NCI-H187 (cell line): ENCODE measurements at places on chromosomes 16 and 17.
A peak's percentile ranks its signal among the peaks of the same experiment; 100 is the strongest.

DNA sequence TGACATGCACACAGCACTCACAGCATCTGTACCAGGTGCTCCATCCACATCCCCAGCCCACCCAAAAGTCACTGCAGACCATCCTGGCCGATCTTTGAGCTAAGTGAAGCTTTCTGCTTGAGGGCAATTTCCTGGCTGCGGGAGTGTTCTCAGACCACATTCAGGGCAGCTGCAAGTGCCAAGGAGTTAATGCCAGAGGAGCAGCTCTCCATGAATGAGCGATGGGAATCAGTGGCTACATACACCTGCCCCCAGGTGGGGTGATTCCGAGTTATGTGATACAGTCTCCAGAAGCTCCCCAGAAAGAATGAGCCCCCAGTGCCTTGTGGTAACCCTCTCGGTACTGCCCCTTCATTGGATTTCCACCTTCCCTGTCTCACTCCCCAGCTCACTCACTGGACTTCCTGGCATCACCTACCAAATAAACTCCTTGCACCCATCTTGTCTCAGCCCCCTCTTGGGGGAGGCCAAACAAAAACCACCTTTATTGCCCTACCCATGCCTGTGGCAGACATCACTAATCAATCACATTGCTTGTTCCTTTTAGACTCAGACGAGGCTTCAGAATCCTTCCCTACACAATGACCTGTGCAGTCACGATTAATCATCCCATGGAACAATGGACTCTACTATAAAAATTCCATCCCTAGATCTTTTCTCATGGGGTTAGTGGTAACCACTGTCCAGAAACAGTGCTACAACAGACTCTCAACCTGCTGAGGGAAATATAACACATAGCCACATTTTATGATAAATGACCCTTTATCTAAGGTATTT lies 121.1 kb downstream of the IRX5 start:
- no peak for DNase-seq

DNA sequence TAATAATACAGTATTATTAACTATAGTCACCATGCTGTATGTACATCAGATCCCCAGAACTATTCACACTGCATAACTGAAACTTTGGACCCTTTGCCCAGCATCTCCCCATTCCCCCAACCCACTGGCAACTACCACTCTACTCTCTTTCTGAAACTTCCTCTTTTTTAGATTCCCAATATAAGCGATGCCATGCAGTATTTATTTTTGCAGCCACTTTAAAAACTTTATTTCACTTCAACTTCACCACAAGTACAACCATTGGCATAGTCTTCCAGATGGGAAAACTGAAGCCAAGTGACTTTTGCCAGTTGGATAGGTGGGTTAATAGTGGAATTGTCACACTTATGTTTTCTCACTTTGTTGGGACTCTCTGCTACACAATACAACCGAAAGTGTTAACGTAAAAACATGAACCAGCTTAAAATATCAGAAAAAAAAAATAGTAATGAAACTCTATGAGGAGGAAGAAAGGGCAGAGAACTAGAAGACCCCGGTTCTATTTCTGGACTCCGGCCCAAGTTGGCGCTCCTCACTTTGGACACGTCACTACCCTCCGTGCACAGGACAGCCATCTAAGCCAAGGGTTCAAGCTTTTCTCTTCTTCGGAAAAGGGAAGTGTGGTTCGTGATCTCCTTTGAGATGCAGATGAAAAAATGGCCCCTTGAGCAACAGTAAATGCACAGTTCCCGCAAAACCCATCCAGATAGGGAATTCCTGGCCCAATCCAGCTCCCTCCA lies 743 bp downstream of the SHCBP1 start:
- no peak for DNase-seq

- no peak for DNase-seq
Measured at GRCh38 chr17:16085066-16085699, 85.6 kb downstream of the TTC19 start.

DNA sequence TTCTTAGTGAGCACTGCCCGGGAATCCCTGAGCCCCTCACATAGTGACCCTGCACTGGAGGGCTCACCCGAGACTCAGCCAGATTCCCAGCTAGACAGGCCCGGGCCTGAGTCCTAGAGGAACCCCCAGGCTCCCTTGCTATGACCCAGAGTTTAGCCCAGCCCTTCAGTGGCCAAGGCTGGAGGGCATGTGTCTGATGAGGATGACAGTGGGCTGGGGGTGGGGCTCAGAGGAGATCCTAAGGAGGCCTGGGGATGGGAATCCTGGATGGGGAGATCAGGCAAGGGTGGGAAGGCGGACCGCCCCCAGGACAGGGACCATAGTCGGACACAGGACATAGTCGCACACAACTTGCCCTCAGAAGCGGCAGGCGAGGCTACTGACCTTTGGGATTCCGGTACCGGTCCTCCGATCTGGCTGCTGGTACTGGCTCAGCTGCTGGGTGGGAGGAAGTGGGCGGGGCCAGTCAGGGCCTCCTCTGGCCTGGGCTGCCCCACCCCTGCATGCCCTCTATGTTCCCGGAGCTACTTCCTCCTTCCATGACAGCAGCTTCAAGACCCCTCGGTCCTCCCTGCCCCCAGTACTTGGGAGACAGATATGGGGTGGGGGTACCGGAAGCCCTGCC lies 1.1 kb downstream of the CD79B start:
- no peak for DNase-seq

GRCh38 chr16:70701998-70702397 lies 16.1 kb upstream of the MTSS2 start:
- no peak for DNase-seq

DNA sequence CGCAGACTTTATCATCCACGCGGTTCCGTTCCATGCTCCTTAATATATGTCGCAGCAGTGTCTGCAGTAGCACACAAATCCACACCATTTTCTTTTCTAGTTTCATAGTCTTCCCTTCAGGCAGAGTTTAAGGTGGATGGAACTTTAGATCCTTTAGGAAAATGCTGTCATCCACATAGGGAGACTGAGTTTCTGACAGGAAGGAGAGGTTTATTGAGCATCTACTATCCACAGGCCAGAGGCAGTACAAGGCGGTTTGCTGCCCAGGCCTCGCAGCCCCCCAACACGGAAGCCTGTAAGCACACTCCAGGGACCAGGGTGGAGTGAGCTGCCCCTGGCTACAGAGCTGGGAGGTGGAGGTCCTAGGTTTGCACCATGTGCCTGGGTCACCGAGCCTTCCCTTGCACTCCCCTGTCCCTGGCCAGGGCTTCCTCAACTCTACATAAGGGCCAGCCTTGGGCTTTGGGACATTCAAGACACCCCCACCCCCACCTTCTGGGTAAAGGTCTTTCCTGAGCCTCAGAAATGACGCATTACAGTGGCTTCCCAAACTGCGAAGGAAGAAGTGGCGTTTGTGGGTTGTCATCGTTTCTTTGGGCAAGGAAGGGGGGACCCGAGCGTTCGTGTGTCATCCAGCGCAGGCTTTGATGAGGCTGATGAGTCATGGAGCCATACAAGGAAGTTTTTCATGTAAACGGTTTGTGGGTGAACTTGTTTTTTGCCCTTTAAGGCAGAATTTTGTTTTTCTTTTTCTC lies 146.5 kb upstream of the PLCG2 start:
- no peak for DNase-seq

- peak; percentile 76 for DNase-seq
Measured at GRCh38 chr17:35257208-35257659, 14.4 kb downstream of the SLFN5 start.

- DNase-seq = no peak
Measured at GRCh38 chr16:72997141-72997542, 50.8 kb downstream of the ZFHX3 start.

DNA sequence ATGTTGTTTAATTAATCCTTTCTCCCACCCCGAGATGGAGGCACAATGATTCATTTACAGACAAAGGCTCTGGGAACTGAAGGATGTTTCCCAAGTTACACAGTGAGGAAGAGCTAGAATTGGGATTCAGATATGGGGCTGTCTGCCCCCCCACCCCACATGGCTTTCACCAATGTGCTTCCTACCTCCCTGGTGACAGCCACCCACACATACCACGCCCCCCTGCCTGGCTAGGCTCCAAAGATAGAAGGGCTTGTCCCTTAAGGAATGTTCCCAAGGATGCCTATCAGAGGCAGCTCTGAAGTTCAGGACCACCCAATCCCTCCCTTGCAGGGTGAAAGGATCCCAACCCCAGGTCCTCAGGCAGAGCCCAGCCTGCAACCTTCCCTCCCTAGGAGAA lies 32.9 kb downstream of the CFAP20 start:
- no peak for DNase-seq

DNA sequence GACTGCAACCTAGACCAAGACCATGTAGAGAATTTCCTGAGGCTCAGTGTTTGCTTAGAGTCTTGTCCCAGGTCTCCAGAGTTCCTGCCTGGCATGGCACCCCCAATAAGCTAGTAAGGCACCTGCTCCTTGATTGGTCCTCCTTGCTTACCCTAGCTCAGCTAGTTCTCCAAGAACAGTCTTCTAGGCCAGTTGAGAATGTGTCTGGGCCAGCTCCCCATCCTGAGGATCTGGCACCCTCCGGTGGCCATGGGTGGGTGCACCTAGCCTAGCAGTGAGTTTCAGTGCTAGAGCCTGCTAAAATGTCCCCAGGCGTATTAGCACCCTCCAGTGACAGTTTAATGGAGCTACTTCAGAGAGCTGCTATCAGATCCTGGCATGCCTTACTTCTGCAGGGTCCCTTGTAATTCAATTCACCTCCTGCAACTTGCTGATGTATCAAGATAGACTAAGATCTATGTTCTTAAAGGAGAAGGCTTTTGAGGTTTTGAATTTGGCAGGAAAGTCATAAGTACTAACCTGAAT lies 44.4 kb upstream of the MED13 start:
- DNase-seq = no peak

GRCh38 chr17:28985950-28986713 lies 19.7 kb downstream of the SEZ6 start:
- peak; percentile 27 for DNase-seq

- no peak for DNase-seq
Measured at GRCh38 chr17:64343833-64344637, 46.6 kb downstream of the PECAM1 start.

DNA sequence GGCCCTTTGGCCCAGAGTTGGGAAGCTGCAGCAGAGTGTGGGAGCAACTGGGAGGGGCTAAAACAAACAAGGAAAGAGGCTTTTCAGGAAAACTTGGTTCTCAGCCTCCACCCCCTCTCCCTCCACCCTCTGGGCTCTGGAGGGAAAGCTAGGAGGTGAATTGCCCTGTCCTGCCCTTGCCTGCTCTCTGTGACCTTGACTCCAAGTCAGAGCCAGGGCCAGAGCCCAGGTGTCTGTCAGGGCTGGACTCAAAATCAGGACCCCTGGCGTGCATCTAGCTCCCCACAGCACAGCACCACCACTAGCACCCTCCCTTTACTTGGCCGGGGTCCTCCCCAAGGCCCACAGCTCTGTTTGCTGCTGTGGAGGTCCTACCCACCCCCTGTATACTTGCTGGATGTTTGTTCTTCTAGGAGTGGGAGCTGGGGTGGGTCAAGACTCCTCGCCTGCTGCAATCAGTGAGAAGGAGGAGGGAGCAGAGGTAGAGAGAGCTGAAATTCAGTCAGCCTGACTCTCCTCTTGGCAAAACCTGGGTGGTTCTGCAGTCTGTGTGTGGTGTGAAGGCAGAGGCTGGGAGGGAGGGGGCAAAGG lies 2.8 kb upstream of the NR1D1 start:
- DNase-seq = no peak

- DNase-seq = no peak
Measured at GRCh38 chr17:79090443-79091225, 16.0 kb downstream of the ENGASE start.

DNA sequence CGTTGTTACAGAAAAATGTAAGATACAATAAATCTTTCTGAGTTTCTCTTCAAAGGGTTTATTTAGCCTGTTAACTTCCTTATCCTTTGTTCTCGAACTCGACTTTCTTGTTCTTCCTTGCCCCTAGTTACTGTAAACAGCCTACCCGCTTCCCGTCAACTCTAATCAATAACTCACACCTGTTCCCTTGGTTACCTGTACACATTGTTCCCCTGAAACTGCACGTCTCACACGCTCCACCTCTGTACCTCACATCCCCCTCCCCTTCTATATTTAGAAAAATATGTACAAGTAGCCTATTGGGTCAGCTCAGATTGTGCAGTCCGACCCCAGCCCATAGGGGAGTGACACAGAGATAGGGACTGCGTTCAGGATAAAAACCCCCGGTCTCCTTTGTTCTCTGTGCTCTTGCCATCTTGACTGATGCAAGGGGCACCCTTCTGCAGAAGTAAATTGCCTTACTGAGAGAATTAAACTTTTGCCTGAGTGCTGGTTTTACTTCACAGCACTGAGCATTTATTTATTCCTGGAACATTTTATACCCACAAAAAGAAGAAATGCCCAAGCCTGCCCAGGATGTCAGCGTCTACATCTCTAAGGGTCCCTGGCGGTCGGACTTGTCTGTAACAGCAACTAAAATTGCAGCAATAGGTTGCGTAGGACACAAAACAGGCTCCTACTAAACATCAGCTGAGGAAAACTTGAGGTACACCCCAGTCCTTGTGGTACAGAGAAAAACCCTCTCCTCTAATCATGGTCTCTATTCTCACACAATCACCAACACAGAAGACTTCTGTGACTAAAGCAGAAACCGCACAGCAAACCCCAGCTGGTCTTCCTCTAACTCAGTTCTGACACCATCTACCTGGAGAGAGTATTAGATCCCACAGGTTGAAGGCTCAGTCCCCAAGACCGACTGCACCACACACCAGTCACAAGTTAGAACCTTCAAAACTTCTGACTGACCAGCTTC lies 11.3 kb downstream of the WDR45B start:
- DNase-seq = no peak

- DNase-seq = peak; percentile 41
Measured at GRCh38 chr17:73532421-73532901, 111.8 kb downstream of the SDK2 start.

DNA sequence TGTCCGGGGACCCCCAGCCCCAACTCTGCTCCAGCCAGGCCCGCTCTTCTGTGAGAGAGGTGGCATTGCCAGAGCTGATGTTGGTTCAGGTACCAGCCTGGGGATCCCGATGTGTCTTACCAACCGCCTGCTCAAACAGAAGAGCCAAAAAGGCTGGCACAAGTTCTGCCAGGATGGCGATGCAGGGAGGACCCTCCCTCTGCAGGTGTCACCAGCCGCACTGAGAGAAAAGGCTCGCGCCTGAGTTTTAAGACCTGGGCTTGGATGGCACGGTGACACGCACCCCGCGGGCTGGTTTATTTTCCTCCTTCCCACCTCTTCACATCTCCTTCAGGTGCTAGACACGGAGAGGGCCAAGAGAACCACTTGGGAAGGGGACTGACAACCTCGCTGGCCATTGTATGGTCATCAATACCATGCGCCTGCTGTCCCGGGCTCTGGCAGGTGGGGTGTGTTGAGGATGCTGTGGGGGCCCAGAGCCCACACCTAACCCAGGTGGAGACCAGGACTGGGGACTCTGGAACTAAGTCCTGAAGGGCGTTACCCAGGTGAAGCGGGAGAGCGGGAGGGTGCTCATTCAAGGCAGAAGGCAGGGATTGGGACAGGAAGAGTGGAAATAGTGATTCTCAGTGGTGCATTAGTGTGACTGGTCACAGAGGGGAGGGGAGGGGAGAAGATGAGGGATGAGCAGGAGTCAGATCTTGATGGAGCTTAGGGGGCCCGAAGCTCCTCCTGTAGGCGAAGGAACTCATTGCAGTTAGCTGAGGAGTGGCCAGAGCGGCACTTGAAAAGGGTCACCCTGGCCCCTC lies 16.3 kb downstream of the FOXJ1 start:
- DNase-seq = no peak

GRCh38 chr17:63542942-63543821 lies 7.1 kb upstream of the DCAF7 start:
- no peak for DNase-seq
